ENCODE measurements at places on chromosomes 4 and X.

GRCh38 chr4:31086756-31087330 is 366.7 kb downstream of the PCDH7 start:
- DNase-seq = no peak

DNA sequence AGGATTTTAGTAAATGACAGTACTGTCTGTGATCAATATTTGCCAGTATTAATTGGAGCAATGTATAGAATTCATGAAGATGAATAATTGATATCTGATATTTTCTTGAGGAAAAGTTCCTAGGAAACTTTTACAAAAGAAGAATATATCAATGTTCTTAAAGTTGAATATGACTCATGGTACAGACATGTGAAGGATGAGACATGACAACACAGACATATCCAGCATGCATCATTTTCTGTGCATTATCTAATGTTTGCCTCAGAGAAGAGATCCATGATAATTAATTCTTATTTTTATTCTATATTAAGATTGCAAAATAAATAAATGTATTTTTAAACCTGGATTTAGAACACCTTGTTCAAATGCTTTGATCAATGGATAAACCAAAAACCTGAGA is 452.9 kb upstream of the EPHA5 start:
- no peak for DNase-seq

- no peak for DNase-seq
These were observed 90.0 kb upstream of the EXOC1L start for GRCh38 chr4:55729351-55730279.

DNA sequence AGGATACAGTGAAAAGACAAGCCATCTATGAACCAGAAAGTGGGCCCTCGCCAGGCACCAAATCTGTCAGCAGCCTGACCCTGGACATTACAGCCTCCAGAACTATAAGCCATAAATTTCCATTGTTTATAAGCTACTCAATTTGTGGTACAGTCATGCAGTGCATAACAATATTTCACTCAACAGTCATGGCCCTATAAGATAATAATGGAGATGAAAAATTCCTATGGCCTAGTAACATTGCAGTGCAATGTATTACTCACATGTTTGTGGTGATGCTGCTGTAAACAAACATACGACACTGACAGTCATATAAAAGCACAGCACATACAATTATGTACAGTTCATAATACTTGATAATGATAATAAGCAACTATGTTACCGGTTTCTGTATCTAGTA is 17.1 kb upstream of the TLR1 start:
- DNase-seq = no peak

GRCh38 chr4:157076578-157076947 is 613 bp downstream of the GLRB start:
- DNase-seq = no peak

- no peak for DNase-seq
These were observed 20.4 kb downstream of the UGT2B11 start for GRCh38 chr4:69194166-69194565.

- no peak for DNase-seq
These were observed 39.6 kb upstream of the PDLIM5 start for GRCh38 chr4:94412019-94412657.

DNA sequence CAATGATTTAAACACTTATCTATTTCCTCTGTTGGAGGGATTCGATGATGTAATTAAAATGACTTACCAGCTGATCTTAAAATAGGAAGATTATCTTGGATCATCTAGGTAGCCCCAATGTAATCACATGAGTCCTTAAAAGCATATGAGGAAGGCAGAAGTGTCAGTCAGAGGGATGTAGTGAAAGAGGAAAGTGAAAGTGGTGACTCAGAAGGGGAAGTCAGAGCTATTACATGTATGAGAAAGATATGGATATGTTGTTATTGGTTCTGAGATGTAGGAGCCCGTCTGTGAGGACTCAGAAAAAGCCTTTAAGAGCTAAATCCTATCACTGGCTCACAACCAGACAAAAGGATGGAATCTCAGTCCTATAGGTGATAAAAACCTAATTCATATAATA is 456.4 kb downstream of the DACH2 start:
- DNase-seq = no peak

- DNase-seq = no peak
These were observed 39.7 kb downstream of the MSN start for GRCh38 chrX:65707151-65707550.

DNA sequence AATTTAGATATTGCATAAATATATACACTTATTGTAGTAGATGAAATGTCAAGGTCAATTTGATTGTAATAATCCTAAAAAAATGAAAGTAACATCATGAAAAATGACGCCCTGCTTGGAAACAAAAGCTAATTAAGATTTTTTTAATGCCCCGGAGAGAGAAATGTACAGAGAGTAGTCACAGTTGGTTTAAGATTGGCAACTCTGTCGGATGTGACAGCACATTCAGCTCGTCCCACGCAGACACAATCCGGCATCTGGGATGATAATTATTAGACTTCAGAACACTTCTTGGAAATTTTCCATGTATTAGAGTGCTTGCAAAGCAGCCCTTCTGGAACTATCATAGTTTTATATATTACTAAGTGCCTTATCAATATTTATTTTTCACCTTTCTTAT is 478.0 kb downstream of the PDHA2 start:
- DNase-seq = no peak

- DNase-seq = no peak
These were observed 67.9 kb upstream of the PCDH19 start for GRCh38 chrX:100477958-100478357.

- DNase-seq = no peak
These were observed 250.9 kb upstream of the MAOA start for GRCh38 chrX:43405191-43405590.

DNA sequence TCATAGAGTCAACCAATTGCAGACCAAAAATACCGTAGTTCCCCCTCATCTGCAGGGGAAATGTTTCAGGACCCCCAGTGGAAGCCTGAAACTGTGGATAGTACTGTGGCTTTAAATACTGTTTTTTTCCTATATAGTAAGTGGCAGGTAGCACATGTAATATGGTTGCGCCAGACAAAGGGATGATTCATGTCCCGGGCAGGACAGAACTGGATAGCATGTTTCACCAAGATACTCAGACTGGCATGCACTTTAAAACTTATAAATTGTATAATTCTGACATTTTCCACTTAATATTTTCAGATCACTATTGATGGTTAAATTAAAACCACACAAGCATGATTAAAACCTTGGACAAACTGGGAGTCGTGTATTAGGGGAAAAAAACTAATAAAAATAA is 276.3 kb upstream of the AGA start:
- no peak for DNase-seq

GRCh38 chr4:28250646-28251045 is 1390.0 kb downstream of the STIM2 start:
- no peak for DNase-seq

- no peak for DNase-seq
These were observed 264.0 kb downstream of the TRIML1 start for GRCh38 chr4:188403272-188403671.

GRCh38 chr4:174389439-174389838 is 105.7 kb downstream of the CEP44 start:
- no peak for DNase-seq

DNA sequence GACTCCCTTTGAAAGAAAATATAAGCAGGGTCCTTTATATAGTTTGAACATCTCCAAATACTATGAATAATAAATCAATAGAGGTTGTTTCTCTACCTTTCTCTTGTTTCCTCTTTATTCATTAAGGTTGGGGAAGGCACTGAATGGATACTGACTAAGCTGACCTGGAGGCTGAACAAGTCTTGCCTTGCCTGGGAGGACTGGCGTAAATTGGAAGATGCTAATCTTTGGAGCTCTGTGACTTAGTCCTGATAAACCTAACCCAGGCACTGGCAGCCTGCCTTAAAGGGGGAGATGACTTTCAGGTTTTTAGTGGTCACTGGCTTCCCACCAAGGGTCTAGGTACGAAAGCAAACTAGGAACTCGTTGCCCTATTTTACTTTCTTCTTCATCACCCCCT is 10.5 kb downstream of the CCDC160 start:
- DNase-seq = no peak

- DNase-seq = no peak
These were observed 59.6 kb upstream of the DHX15 start for GRCh38 chr4:24643774-24644520.

DNA sequence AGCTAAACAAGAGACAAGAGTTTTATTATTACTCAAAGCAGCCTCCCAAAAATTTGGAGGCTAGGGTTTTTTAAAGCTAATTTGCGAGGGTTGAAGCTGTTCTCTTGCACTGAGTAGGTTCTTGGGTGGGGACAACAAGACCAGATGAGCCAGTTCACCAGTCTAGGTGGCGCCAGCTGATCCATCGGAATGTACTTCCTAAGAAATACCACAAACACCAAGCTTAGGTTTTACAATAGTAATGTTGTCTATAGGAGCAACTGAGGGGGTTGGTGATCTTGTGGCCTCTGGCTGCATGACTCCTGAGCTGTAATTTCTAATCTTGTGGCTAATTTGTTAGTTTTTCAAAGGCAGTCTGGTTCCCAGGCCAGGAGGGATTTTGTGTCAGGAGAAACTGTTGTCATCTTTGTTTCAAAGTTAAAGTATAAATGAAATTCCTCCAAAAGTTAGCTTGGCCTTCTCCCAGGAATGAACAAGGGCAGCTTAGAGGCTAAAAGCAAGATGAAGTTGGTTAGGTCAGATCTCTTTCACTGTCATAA is 130.6 kb downstream of the SLC7A11 start:
- no peak for DNase-seq

- no peak for DNase-seq
These were observed 63.2 kb downstream of the MGST2 start for GRCh38 chr4:139728840-139729239.

- no peak for DNase-seq
These were observed 88.0 kb downstream of the IQCM start for GRCh38 chr4:149727663-149728062.

DNA sequence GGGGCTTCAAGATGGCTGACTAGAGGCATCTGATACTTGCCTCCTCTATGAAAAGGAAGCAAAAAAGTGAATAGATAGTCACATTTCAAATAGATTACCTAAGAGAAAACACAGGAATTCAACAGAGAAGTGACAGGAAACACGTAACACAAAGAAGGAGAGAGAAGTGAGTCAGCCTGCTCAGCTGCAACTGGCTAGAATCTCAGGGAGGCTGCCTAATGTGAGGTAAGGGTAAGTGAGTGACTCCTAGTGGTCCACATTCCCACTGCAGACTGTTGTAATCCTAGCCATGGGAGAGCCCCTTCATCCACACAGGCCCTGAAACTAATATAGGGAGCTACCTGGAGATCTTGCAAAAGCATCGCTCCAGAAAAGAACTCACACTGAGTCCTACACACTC is 179.2 kb downstream of the SLC7A11 start:
- DNase-seq = no peak

DNA sequence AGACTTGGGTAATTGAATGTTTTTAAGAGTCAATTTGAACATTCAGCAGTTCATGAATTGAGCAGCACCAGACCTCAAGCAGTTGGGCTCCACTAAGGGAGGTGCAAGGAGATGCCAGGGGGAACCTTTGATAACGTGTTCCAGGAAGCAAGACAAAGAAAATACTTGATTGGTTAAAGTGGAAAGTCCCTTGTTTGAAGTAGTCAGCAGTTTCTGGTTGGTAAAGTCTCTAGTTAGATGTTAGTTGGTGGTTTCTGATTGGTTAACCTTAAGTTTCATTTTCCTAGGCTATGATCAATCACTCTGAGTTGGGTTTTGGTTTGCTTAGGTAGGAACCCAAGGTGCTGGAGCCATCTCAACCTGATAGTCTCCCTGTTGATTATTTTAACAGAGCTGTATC is 4.0 kb downstream of the HERC6 start:
- DNase-seq = peak; percentile 68

- DNase-seq = peak; percentile 60
These were observed 8.7 kb downstream of the TBC1D14 start for GRCh38 chr4:6918338-6918737.

DNA sequence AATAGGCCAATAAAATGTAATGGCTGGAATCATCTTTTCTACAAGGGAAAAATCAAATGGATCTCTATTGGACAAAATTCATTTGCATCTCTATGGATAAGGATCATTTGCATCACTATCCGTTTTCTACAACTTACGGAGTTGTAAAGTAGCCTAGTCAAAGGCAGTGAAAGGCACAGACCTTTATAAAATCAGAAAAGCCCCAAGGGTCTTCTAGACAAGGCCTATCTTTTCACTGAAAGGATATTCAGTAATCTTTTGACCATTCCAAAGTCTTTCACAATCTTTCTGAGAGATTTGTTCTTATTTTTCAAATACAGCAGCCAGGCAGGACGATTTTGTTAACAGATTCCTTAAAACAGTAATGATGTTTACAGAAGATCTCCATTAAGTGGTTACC is 119.5 kb upstream of the JADE1 start:
- DNase-seq = no peak

DNA sequence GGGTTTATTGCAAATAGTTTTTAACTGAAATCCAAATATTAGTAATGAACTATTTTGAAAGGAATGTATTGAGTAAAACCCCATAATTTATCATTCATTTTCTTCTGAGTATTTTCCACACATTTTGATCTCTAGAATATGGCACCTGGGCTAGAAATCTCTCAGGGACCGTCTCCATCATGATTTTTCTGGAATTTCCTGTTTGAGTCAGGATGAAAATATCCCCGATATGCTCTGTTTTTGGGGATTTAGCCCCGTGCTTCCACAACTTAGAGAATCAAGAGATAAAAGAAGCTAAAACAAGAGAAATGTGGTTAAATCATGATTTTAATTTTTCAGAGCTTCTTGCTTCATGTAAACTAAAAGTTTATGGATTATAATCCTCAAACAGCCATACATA is 114.2 kb downstream of the SPCS3 start:
- DNase-seq = no peak

DNA sequence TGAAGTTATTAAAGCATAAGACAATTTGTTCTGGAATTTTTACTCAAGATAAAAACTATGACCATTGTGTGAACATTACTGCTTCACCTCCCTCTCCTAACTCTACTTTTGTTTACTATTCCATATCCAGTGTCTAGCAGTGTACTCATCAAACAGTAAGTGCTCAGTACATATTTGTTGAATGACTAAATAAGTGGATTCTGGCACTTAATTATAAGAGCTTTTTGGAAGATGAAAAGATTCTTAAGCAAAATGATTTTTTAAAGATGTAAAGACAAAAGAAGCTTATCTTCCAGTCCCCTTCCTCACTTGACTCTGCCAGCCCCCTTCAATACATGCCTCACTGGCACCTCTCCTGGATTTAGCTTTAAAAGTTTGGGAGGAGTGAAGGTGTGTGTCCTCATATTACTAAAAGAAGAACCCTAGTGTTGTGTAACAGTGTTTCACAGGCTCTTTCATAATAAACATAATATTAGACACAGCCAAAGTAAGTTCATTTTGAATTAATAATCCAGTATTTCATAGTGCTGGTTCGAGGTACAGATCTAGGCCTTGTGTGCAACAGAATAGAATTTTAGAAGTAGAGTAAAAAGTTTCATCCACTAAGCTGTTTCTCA is 53.0 kb downstream of the GAB1 start:
- DNase-seq = no peak

Data from stimulated activated naive CD4-positive, alpha-beta T cell (primary cell).